Kidney epithelial cell (primary cell): ENCODE measurements at places on chromosomes 6 and 20. TPM values are rescaled to one million over a fixed set of nuclear protein-coding genes. Genes with fewer than 3 reads are reported as not detected.

CABLES2 gene
- 6.9 and 8.1 TPM in 2 replicates for total RNA-seq

ALDH8A1 gene
- 0.46 and 9.3 TPM in 2 replicates for total RNA-seq

UCKL1 gene
- 19.6 and 25.6 TPM in 2 replicates for total RNA-seq

SLC22A1 gene
- total RNA-seq, result 0.14 and 1.3 TPM in 2 replicates

APCDD1L gene
- 5.1 and 5.9 TPM in 2 replicates for total RNA-seq

MATN4 gene
- total RNA-seq, result not detected in 2 replicates

GRCh38 chr6:50102676-50103075 lies 52.9 kb upstream of the DEFB112 start:
- no peak for DNase-seq

DNA sequence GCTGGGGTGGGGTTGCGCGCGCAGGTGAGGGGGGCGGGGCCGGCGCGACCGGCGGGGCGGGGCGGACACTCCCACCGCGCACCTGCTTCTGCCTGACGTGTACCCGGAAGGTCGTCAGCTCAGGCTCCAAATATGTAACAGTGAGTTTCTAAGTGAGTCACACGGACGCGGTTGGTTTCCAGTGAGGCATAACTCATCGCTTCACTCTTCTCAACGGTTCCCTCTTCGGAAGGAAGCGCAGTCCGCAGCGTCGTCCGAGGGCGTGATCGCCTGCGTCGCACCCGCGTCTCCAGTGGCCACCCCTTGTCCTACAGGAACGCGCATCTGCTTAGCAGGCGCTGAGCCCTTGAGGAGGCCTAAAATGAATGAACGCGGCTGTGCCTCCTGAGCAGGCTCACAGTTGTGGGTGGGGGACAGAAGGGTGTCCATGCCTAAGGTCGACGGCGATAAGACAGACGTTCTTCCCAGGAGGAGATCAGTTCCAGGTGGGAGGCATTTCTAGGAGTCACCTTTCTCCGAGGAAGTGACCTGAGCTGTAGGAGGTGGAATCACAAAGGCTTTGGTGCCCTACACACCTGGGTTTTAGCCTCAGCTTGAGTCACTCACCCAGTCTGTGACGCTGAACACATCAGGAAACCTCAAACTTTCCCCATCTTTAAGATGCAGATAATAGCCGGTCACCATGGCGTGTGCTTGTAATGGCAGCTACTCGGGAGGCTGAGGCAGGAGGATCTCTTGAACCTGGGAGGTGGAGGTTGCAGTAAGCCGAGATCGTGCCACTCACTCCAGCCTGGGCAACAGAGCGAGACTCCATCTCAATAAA lies 50.9 kb upstream of the EZR start:
- peak; percentile 95 for DNase-seq

DNA sequence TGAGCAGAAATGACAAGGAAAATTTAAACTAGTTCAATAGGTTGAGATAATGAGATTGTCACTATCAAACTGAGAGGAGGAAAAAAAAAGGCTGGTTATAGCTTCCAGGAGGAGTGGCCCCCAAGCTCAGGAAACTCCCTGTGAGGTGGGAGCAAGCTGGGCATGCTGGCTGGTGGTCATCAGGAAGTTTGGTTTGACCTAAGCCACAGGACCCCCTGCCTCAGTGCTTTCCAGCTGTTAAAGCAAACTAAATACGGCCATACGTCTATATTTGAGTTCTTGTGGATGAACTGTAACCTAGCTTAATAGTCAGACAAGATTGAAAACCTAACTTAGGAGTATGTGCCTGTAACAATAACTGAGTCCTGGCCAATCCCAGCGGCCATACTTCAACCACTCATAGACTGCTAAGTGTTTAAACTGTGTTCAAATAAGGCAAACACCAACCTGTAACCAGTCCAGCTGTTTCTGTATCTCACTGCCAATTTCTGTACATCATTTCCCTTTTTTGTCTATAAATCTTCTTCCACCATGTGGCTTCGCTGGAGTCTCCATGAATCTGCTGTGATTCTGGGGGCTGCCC lies 24.6 kb upstream of the ZBTB24 start:
- no peak for DNase-seq

- no peak for DNase-seq
Observed at GRCh38 chr6:41527721-41528408, 18.3 kb upstream of the FOXP4 start.

DNA sequence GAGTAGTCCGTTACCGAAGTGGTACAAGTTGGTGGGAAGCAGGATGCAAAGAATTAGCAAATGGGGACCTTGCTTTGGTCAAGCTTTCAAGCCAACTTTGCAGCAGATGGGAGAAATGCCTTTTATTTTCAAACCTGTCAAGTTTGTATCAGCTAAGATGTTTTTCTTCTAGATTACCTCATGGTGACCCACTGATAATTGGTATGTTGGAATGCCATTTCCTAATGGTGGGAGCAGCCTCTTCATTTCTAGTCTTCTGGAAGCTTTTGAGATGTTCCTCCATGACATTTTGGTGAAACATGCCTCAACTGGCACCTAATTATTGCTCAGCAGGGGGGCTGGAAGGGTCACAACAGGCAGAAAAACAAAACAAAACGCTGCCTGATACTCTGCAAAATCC lies 43.7 kb downstream of the ADNP start:
- no peak for DNase-seq

DNA sequence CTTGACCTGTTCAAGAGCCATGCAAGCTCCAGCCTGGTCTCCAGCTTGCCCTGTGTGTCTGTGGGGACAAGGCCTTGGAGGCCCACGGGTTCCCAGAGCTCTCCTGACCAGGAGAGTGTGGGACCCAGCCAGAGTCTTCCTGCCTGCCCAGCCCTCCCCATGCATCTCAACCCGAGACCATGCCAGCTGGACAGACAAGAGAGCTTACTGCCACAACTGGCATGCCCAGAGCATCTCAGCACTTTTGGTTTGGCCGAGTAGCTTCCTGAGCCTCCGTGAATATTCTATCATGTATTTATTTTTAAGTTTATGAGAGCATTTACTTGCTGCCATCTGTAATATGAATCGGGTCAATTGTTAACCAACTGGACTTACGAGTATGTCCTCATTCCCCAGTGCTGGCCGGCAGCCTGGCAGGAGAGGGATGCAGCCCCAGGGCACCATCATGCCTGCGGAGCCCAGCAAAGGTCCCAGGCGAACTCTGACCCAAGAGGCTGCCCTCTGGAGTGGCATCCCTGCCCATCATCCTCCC lies 14.9 kb downstream of the IP6K3 start:
- no peak for DNase-seq

DNA sequence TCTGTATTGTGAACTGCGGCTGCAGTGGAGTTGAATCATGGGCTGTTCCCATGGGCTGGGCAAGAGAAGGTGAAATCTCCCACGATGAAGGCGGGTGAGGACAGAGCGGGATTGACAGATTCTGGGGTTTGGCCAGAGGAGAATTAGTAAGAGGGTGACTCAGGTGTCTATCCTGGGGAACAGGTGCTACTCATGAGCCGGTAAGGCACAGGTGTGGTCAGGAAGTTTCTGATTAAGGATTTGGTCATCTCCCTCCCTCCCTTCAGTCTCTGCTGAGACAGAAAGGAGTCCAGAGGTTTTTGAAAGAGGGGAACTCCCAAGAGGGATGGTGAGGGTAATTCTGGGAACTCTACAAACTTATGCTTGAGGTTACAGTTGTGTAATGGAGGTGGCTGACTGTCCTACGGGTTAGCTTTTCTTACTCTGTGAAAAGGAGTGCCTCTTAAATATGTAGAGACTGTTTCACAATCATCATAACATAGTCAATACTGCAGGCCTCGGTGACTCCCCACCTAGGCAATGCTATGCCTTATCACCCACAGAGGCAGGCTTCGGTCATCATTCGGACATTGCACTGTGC lies 31.5 kb downstream of the SERPINB1 start:
- no peak for DNase-seq

GRCh38 chr6:121912905-121913304 lies 477.5 kb downstream of the GJA1 start:
- no peak for DNase-seq

GRCh38 chr6:33786736-33787135 lies 2.2 kb downstream of the LEMD2 start:
- DNase-seq, result no peak

- peak; percentile 91 for DNase-seq
Observed at GRCh38 chr20:528923-529604, 14.5 kb downstream of the CSNK2A1 start.

GRCh38 chr6:31651602-31652191 lies 764 bp downstream of the BAG6 start:
- DNase-seq, result peak; percentile 31

- DNase-seq, result no peak
Observed at GRCh38 chr6:2545383-2546038, 205.2 kb downstream of the MYLK4 start.

DNA sequence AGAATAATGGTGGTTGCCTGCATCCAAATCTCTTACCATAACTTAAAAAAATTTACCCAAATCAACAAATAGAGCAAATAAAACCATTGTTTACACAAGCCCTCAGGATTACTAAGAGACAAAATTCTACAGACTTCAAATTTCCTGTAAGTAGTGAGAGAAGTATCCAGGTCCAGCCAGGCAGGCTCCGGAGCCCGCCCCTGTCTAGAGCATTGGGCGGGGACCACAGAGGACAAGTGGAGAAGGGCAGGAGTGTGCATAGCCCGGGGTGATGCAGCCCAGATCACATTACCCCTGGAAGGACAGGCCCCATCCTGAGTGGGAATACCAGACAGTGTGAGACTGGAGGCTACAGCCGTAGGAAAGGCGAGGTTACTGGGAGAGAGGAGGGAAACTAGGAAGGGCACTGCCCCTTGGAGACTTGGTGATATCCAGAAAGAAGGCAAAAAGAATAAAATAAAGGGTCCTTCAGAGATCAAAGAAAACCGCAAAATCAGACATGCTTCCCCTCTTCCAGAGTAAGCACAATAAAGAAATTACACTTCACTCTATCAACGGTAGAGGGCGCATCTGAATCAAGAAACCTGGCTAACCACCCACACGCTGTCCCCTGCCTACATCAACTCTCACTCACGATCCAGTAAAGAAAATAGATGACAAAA lies 26.6 kb downstream of the RIN2 start:
- DNase-seq, result peak; percentile 60

GRCh38 chr20:47973519-47974233 lies 188.4 kb upstream of the SULF2 start:
- no peak for DNase-seq

GRCh38 chr6:148068437-148069061 lies 274.1 kb upstream of the SASH1 start:
- no peak for DNase-seq

- DNase-seq, result peak; percentile 99
Observed at GRCh38 chr20:50645253-50646068, 45.9 kb downstream of the RIPOR3 start.

- DNase-seq, result no peak
Observed at GRCh38 chr6:135994857-135995544, 143.5 kb downstream of the PDE7B start.

- DNase-seq, result no peak
Observed at GRCh38 chr6:26543953-26544352, 5.8 kb downstream of the HMGN4 start.

DNA sequence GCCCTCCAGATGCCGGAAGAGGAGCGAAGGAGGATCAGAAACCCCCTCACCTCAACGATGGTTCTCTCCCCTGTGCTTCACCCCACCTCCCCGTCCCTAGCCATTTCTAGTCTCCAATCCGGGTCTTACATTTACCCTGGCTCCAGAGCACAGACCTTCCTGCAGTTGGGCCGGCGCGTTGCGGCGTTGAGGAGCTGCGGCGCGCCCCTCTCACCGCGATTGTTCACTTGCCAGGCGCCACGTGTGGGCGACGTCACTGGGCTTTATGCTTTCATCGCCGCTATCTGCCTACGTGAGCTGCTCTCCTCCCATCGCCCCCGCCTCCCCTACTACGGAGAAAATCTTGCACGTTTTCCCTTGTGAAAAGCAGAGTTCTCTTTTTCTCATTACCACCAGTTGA lies at the start of gene CRISP2:
CRISP2 (minus strand) TSS at position 198 of the 400 bp plus-strand sequence. CDS start 4,347 bp downstream, outside the sequence.
- no peak for DNase-seq

DNA sequence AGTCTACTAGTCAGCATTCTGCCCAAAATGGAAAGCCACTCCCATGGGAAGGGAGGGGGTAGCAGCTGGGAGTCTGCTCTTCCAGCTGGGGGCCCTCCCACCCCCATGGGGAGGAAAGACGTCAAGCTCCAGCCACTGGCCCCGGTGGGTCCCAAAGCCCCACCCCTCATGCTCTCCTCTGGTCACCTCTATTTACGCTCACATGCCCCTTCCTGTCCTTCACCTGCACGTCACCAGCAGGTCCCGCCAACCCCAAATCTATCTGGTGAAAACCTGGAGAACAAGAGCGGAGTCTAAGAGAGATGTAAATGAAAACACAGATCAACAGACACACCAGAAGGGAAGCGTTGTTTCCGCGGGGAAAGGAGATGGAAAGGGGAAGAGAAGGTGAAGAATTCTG lies 30.0 kb upstream of the ZBP1 start:
- no peak for DNase-seq

DNA sequence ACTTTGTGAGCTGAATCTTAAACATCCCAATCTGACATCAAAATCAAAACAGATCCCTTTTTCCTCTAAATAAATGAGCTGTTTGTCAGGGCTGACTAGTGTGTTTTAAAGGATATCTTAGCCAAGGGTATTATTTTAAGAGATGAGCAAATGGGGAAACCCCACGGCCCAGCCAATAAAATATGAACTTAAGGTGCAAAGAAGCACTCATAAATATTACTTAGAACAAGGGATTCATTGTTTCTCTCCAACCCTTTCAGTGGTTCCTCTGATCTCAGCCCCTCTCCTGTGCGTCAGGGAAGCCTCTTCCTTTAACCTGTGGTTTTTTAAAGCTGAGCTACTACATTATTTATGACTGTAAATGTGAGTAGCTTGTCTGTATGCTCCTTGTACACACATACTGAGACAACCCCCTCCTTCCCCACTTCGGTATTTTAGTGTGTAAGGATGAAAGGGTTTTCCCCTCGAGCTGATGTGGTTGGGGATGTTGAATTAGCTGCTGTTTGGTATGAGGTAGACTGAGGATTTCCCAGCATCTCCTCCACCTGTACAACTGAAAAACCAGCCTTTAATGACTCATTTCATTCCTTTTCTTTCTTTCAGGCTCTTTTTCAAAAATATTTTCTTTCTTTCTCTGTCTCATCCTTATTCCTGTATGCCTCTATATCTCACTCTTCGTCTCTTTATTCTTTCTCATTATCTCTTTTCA lies 6.5 kb downstream of the BMP5 start:
- DNase-seq, result peak; percentile 91

DNA sequence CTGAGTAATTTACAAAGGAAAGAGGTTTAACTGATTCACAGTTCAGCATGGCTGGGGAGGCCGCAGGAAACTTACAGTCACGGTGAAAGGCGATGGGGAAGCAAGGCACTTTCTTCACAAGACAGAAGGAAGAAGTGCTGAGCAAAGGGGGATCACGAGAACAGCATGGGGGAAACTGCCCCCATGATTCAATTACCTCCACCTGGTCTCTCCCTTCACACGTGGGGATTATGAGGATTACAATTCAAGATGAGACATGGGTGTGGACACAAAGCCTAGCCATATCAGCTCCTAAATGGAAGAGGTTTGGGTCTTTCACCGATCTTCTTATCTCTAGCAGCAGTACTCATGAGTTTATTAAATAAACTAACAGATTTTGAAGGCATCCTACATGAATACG lies 152.9 kb upstream of the RUNX2 start:
- no peak for DNase-seq
